ENCODE measurements at places on chromosomes 7 and 10.

GRCh38 chr10:115026056-115026745 lies 67.0 kb upstream of the ATRNL1 start:
- DNase-seq = no peak

DNA sequence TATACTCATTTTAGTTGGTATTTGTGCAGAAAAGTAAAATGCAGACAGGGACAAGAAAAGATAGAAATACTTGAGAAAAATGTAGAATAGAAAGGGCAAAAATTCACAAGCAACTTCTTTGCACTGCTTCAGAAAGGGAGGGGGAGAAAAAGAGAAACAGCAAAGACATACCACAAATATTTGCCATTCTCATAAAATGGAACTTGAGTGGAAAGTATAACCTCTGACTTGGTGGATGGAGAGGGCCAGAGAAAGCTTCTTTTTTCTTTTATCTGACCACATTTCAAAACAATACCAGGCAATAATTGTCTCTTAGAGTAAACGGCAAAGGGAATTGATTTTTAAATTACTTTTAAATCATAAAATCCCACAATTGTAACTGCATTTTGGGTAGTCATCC lies 35.8 kb upstream of the TRUB1 start:
- DNase-seq = no peak

DNA sequence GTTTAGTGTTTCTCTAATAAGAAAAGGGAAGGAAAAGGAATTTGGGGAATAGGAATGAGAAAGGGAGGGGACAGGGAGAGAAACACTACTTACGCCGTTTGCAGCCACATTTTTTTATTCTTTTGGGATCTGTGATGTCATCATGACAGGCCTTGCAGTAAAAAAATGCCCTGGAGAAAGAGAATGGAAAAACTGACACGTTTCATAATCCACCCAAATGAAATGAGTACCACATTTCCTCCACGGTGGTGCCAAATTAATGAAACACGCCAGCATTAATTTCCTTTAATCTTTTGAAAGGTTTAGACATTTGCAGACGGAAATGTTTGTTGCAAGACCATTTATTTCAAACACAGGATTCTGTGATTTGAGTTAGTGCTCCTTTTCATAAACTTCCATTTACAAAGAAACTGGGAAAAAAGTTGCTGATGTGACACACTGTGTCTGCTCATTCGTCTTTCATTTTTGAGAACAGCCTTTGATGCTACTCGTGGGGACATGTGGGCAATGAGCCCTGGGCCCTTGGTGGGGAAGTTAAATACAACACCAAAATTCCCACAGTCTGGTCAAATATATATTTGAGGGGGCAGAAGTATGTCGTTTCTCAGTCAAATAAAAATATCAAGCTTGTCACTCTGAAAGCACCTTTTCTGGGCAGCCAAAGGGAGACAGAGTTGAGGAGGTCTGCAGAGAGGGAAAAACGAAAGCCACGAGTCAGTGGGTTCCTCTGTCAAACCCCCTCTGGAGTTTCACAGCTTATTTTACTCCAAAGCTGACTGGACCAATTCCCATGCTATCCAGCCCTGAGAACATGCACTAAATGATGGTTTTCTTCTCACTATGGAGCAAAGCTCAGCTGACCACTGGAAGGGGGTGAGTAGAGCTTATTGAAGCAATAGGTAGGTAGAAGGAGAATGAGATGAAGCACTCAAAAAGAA lies 625.5 kb downstream of the KCNMA1 start:
- no peak for DNase-seq

DNA sequence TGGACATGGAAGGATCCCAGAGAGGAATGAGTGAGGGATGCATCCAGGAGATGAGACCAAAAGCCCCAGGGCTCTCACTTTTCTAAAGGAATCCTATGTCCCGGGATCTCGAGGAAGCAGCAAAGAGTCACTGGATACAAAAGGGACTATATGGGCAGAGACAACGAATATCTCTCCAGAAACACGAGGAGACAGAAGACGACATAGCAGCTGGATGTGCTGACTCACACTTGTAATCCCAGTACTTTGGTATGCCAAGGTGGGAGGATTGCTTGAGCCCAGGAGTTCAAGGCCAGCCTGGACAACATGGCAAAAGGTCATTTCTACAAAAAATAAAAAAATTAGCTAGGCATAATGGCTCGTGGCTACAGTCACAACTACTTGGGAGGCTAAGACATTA lies 24.7 kb upstream of the MSMB start:
- no peak for DNase-seq

DNA sequence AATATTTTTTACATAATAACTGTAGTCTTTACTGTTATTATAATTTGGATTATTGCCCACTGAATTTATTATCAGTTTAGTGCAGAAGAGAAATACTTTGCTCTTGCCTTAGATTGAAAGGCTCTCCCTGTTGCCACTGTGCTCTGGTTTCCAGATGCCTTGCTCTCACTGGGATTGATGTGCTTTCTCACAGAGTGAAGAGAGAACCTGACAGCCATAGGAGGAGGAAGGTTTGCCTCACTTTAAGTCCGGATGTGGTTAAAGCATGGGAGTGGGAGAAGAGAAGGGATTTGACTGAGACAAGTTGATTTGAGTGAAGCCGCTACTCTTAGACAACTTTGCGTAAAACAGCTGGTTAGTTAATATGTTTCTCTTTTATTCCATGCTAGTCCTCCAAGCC lies 68.2 kb upstream of the RPA3 start:
- no peak for DNase-seq

DNA sequence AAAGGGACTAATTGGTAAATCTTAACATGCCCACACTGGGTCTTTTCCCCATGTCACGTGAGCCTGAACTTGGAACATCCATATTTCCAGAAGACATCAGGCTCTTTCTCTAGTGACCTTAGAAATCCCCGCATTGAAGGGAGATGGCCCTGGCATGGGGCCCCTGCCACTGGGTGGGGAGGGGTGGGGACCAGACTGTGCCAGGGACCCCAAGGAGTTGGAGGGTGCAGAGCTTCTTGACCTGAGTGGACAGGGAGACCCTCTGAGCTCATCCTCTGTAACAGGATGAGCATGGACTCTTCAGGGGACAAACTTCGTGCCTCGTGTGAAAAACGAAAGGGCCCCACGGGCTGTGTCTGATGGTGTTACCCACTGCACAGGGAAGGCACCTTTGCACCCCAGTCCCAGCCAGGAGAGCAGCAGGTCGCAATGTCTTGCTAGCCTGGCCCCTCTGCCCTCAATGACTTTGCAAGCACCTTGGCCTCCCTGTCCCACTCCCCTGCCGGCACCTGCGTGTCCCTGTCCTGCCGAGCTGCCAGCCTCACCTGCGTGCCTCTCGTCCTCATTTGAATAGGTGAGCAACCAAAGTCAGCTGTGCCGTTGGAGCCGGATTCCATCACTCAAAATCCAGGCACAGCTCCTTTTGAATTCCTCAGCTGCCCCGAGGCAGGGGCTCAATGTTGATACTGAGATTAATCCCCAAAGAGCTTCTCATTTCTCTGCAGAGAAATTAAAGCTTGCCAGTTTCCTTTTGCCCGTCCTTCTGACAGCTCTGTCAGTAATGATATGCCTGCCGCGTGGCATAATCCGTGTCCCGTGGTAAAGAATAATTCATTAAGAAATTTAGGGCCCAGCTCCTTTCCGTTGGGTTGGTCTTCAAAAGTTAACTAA lies 234.9 kb downstream of the EBF3 start:
- DNase-seq = no peak

GRCh38 chr10:82609845-82610244 lies 734.9 kb downstream of the NRG3 start:
- no peak for DNase-seq

GRCh38 chr10:3136763-3137611 lies 35.6 kb downstream of the PITRM1 start:
- DNase-seq = no peak

GRCh38 chr7:146366938-146367337 lies 250.3 kb downstream of the CNTNAP2 start:
- DNase-seq = no peak

GRCh38 chr10:28778524-28778923 lies 101.2 kb downstream of the BAMBI start:
- no peak for DNase-seq

DNA sequence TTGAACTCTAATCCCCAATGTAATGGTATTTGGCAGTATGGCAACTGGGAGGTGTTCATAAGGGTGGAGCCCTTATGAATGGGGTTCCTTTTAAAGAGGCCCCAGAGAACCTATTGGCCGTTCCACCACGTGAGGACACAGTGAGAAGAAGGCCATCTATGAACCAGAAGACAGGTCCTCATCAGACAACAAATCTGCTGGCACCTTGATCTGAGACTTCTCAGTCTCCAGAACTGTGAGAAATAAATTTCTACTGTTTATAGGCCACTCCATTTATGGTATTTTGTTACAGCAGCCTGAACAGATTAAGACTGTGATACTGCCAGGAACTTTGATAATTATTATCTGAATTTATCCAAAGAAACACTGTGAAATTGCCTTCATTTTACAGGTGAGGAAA lies 132.3 kb downstream of the GLI3 start:
- DNase-seq = no peak

- no peak for DNase-seq
These were observed 5.8 kb downstream of the ZNF365 start for GRCh38 chr10:62380016-62380415.

DNA sequence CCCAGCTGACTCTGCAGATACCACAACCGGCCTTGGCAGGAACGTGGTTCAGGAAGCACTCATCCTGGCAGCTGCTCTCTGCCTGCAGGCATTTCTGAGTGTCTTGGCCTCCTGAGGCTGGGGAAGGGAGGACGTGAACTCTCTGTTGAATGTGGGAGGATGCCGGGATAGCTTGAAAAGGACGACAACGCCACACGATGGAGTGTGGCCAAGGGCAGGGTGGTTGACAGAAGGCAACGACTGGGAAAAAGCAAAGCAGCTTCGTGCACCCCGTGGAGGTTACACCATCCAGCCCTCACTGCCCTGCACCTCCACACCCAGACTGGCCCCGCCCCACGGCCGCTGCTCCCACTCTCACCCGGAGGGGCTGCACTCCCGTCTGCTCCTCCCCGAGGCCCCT lies 466.1 kb upstream of the FOXK1 start:
- DNase-seq = no peak

- DNase-seq = no peak
These were observed 21.8 kb upstream of the PIP4K2A start for GRCh38 chr10:22736134-22736533.
